Hepatic stellate cell (primary cell): ENCODE measurements at places on chromosomes 7 and 10.
A peak's percentile ranks its signal among the peaks of the same experiment; 100 is the strongest.

DNA sequence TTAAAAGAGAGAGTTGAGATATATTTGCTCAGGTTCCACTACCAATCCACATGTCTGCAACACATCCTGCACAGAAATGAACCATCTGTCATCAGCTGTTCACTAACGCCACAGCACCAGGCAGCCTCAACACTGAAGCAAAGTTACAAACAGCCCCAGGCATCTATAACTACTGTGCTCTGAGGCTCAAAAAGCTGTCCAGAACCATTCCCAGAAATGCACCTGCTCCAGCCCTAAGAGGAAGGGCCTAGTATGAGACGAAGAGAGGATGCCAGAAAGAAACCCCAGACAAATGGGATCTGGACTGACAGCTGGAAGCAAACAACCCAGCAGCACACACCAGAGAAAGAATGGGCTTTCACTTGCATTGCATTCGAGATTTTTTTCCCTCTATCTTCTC lies 159.3 kb downstream of the ELMO1 start:
- no peak for DNase-seq

DNA sequence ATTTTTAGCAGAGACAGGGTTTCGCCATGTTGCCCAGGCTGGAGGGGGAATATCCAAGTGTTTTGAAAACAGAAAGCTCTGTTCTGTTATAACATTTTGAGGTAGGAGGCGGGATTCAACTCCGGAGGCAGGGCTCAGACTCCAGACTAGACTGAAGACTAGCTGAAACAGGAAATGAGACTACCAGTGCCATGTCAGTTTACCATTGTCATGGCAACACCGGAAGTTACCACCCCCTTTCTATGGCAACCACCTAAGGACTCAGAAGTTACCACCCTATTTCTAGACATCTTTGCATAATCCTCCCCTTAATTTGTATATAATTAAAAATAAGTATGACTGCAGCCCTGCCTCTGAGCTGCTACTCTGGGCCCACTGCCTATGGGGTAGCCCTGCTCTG lies 1069.1 kb upstream of the AUTS2 start:
- no peak for DNase-seq

- DNase-seq: no peak
These were observed 141.0 kb downstream of the C1GALT1 start for GRCh38 chr7:7323352-7323751.

- DNase-seq: no peak
These were observed 286.6 kb upstream of the NRP1 start for GRCh38 chr10:33621101-33621500.

- no peak for DNase-seq
These were observed 11.0 kb upstream of the PDCD4 start for GRCh38 chr10:110860576-110861241.

DNA sequence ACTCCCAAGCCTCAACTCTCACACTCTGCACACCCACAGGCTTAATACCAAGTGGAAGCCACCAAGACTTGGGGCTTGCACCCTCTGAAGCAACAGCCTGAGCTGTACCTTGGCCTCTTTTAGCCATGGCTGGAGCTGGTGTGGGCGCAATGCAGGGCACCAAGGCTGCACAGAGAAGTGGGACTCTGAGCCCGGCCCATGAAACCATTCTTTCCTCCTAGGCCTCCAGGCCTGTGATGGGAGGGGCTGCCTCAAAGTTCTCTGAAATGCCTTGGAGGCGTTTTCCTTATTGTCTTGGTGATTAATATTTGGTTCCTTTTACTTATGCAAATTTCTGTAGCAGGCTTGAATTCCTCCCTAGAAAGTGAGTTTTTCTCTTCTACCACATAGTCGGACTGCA lies 276.6 kb downstream of the PAXIP1 start:
- DNase-seq: no peak

DNA sequence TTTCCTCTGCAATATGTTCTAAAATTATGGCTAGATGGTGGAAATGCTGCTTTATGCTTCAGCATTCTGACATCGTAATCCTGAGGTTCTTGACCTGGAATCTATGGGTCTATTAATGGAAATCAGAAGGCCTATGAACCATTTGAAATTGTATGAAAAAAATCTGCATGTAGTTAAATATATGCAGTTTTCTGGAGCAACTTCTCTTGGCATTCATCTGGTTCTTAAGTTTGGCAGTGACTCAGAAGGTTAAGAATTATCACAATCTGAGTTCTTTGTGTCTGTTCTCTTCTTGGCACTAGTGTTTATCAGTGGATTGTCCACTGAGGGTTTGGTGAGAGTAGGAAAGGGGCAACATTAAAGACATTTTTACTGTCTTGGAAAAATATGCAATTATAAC lies 71.1 kb upstream of the FZD1 start:
- no peak for DNase-seq

DNA sequence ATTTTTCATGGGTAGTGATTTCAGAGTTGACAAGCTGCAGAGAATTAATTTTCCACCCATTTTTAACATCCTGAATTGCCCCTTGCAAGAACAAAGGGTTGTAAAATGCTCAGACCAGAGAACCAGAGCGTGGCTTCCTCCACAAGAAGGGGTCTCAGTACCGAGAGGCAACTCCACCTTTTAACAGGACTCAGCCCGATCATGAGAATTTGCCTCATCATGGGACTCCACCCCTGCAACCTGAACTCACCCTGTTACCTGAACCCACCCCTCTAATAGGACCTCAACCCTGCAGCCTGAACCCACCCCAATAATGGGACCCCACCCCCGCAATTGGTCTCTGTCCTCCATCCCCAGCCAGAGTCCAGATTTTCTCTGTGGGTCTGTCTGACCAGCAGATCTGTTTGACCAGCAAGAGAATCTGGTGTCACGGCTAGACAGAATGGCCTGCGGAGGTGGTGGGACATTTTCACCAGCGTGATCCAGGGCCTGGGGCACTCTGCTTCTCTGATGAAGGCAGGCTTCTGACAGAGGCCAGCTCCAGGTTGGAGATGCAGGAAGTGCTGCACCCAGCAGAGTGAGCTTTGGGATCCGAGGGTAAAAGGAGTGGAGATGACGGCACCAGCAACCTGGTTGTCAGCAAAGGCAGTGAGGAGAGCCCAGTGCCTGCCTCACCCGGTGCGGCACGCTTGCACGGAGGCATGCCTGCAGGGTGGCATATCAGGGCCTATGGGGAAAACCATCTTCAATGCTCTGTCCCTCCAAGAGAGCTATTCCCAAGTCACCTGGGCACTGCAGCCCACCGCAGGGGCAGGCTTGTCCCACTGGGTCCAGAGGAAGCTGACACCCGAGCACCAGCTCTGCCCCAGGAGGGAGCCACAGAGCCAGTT lies 136.6 kb downstream of the TCERG1L start:
- DNase-seq: no peak

DNA sequence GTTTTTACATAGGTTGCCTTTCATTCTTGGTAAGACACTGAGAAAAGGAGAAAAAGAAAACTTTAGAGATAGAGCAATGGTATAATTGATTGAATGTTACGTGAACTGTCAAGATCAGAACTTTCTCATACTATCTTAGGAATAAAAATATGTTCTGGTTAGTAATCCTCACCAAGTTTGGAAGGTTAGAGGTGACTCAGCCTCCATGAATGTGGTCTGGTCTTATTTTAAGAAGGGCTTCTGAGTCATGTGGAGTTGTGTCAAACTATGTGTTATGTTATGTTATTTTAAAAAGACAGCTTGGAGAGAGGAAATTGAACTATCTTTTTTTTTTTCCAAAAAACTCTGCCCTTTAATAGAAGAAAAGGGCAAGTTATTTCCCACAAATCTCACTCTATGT lies 458.6 kb upstream of the KLF6 start:
- DNase-seq: peak; percentile 22
